Ovary (tissue), 10 donors: ENCODE measurements at places on chromosomes 6 and 20. TPM values are rescaled to one million over a fixed set of nuclear protein-coding genes. Genes with fewer than 3 reads are reported as not detected.

The BPIFB1 gene
- not detected for total RNA-seq

The RAB44 gene
- total RNA-seq = 0.15 TPM

The RSPO3 gene
- 4.4 TPM for total RNA-seq

The GRM4 gene
- total RNA-seq = 0.37 TPM

The PSORS1C1 gene
- 0.48 TPM for total RNA-seq

The ZNF292 gene
- 56.2 TPM for total RNA-seq

The FBXO9 gene
- 39.5 TPM for total RNA-seq

The CST3 gene
- total RNA-seq = 889 TPM

The PNLDC1 gene
- not detected for total RNA-seq

The WFDC12 gene
- total RNA-seq = not detected

The CYP24A1 gene
- not detected for total RNA-seq

The KIF25 gene
- total RNA-seq = not detected

The TENT5A gene
- total RNA-seq = 39.8 TPM

The TAF4 gene
- 15.6 TPM for total RNA-seq

The IL17F gene
- total RNA-seq = not detected

The JAG1 gene
- 34.7 TPM for total RNA-seq

The TLDC2 gene
- total RNA-seq = 0.92 TPM

The GGTLC1 gene
- not detected for total RNA-seq

The IL20RA gene
- 7.5 TPM for total RNA-seq

The MANEA gene
- total RNA-seq = 12.8 TPM

The BCAS1 gene
- total RNA-seq = 0.46 TPM

The ARFRP1 gene
- total RNA-seq = 59.5 TPM

The SRSF12 gene
- total RNA-seq = 1.8 TPM

The DNAH8 gene
- total RNA-seq = 0.08 TPM

The HSP90AB1 gene
- 1,154 TPM for total RNA-seq

The RFX6 gene
- total RNA-seq = not detected

The ABHD16A gene
- 49.4 TPM for total RNA-seq

The ERVFRD-1 gene
- not detected for total RNA-seq

The DSN1 gene
- total RNA-seq = 6.1 TPM

The SNPH gene
- total RNA-seq = 2.4 TPM

The OPN5 gene
- total RNA-seq = not detected

The MCCD1 gene
- not detected for total RNA-seq

The PCK1 gene
- 133 TPM for total RNA-seq

The PRKN gene
- 15.0 TPM for total RNA-seq

The SCGN gene
- not detected for total RNA-seq

The GCM1 gene
- total RNA-seq = not detected

The SENP6 gene
- 132 TPM for total RNA-seq

The PTPRK gene
- 44.1 TPM for total RNA-seq

The ADGRF4 gene
- total RNA-seq = 0.34 TPM

The MOXD1 gene
- 1.0 TPM for total RNA-seq

The CNKSR3 gene
- 10.8 TPM for total RNA-seq

The CALHM5 gene
- total RNA-seq = 1.0 TPM

The SLX4IP gene
- total RNA-seq = 2.0 TPM
